Stimulated activated CD8-positive, alpha-beta memory T cell treated with anti-CD3 and anti-CD28 coated beads, Interleukin-12 subunit alpha, Interleukin-12 subunit beta, amount 100 ng/mL, for 1 hour (primary cell): ENCODE measurements at places on chromosomes 4 and X.

DNA sequence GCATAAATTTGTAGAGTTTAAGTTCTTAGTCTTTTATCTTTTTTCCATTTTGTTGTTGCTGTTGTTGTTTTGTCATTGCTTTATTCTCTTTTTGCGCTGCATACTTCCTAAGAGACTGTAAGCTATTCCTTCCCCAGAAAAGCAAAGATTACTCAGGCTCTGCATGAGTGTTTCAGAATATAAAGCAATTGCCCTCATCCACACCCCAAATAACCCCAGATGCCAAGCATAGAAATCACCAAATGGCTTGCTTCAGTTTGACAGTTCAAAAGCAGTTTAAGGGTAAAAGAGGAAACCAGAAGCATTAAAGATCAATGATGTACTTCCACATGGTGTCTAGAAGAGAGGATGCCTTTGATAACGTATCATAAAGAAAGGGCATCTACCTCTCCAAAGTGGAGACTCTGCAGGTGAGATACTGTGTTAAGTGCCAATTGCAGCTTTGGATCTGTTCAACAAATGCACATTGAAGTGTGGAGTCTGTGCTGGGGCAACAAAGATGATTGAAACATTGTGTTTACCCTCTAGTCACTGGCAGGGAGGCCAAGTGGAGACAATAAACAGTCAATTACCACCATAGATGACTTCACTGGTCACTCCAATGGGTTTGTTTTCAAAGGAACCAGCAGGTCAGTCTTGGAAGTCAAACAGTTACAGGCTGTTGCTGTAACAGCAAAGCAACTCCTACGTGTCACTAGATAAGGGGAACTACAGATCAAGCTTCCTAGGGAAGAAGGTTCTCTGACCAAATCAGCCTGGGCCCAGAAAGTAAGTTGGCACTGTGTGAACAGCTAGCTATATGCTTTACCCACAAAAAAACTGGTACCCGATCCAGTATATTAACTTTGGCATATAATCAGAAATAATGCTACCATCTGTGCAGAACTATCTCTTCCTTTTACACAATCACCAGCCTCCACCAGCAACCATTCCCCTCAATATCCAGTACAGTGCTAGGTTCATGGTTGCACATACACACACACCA is 40.6 kb upstream of the IL21 start:
- no peak for DNase-seq

DNA sequence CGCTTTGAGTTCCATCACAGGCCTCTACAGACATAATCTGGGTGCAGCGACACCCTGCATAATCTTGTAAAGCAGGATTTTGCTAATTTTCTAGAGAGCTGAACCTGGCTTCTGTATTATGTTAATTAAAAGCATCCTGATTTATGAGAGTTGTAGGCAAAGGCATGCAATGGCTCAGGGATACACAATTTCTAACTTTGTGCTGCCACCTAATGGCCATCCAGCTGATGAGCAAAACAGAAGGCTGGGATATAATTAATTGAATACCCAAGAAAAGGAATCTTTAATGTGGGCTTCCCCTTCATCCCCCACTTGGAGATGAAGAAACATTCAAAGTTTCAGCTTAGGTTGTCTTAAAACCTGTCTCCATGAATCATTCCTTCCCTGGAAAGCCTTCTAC is 78.1 kb downstream of the BMP15 start:
- DNase-seq: no peak

- no peak for DNase-seq
Measured at GRCh38 chr4:182306792-182307507, 63.7 kb downstream of the TENM3 start.

GRCh38 chr4:4289055-4289454 is 899 bp downstream of the LYAR start:
- no peak for DNase-seq

GRCh38 chr4:20617678-20618396 is 82.4 kb upstream of the PACRGL start:
- DNase-seq: no peak

- no peak for DNase-seq
Measured at GRCh38 chr4:1093391-1094335, 19.7 kb downstream of the RNF212 start.

DNA sequence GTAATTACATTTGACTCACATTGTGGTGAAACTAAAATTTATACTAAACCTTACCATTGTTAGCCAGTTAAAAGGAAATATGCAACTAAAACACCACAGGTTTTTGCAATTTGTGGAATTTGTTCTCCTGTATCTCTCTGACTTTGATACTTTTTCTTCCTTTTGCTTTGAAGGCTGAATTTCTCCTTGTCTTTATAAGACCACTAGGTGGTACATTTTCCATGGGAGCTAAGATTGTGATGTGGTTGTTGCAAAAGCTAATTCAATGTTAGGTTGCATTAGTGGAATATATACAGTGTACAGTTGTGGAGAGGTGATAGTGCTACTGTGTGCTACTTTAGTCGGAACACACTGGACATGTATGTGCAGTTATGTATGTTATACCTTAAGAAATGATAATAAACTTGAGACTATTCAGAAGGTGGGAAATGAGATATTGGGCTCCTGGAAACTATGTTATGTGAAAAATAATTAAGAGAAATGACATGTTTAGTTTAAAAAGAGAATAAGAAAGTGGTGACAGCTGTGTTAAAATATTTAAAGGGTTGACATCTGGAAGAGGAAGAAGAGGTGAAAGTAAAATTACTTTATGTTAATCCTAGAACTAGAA is 70.3 kb downstream of the ARL9 start:
- DNase-seq: no peak

GRCh38 chr4:19301527-19301926 is 950.2 kb upstream of the SLIT2 start:
- DNase-seq: no peak

GRCh38 chrX:99752776-99753175 is 657.3 kb downstream of the PCDH19 start:
- no peak for DNase-seq

DNA sequence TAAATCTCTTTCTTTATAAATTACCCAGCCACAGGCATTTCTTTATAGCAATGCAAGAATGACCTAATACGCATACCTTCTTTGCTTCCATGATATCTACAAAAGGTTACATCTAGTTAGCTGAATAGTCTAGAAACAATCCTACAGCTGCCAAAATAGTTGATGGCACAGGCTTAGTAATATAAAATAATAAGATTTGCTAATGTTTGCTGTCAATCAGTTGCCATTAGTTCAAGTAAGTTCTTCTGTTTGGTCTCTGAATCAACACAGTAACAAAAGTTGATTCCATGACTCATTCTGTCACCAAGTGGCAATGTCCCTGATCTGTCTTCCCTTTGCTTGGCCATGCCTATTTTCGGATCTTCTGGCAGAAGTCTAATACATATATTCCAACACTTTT is 470.2 kb downstream of the SPRY1 start:
- no peak for DNase-seq

DNA sequence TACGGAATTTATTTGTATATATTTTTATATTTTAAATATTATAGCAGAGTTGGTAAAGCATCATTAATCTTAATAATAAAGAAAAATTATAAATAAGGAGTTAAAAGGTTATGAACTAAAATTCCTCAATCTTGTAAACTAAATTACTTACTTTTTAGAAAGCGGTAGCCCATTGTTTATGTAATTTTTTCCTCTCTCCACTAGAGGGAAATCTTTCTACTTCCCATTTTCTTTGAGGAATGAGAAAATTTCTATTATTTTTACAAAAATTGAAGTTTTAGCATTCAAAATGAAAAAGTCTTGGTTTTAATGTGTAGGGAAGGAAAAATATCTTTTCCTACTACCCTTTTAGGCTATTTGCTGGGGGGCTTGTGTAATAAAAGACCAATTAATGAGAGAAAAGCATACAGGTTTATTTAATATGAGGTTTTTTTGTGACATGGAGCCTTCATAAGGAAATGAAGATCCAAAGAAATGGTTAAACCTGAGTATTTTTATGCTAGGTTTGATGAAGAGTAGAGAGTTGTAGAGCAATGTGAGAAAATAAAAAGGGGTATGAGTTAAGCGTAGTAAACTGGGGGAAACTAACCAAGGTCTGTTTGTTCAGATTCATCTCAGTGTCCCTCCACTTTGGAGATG is 68.7 kb upstream of the ADAD1 start:
- DNase-seq: no peak

- no peak for DNase-seq
Measured at GRCh38 chr4:116880625-116881024, 204.8 kb downstream of the TRAM1L1 start.

DNA sequence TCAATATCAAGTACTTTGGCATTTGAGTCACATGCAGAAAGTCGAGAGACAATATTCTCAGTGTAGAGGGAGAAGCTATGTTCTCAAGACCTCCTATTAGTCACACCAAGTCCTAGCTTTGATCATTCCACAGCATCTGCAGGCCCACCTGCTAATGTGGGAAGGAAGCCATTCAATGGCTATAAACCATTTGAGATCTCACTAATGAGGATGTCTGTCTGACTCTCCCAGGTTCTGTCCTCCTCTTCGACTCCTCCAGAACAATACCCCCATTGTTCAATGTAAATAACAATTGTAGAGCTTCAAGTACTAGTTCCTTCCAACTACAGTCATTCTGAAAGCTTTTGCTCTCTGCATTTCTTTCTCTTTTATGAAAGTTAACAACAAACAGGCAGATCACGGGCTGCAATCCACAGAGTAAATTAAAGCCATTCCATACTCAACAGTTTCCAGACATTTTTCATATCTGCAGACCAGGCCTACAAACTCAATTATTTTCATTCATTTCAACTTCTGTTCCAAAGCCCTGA is 140.2 kb upstream of the EDNRA start:
- DNase-seq: no peak

DNA sequence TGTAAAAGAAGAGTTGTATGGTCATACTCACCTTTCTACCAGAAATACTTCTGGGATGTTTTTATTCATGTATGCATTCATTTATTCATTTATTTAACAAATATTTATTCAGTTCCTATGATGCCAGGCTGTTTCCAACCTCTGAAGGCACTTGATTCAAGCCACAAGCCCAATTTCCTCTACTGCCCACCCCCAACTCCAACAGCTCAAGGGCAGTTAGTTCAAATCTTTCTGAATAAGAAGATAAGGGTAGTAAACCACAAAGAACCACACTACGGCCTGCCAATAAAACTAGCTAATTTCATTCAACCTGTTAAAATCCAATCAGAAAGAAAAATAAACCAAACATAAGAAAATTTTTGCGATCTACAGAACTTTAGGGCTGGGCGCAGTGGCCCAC is 31.2 kb downstream of the LRBA start:
- no peak for DNase-seq

DNA sequence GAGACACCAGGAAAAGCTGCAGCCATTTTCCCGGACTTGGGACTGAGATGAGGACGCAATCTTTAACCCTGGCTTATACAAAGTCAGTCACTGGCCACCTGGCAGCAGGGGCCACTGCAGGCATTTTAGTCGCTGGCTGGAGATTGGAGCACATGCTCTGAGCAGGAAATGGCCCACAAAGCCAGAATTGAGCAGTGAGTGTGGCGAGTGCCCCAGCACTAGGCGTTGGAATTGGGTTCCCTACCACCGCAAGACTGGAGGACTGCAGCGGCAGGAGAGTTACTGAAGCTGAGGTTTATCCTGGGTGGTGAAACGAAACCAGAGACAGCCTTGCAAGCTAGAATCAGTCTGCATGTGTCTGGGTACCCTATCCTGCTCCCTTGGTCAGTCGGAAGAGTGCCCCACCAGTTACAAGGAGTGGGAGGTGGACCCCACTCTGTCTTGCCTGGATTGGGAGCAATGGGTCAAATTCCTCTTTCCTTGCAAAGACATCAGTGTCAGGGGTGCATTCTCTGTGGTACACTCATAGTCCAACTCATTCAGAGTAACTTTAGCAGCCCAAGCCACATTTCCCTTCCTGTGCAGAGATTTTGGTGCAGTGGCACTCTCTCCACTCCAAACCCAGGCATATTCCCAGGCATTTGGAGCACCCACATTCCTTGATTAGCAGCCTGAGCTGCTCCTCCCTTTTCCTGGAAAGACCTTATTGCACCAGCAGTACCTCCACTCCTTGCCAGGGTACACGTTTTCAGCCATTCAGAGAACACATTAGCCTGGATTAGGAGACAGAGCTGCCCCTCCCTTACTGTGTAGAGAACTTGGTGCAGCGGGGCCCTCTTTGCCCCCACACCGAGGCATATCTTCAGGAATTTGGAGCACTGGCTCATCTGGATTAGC is 36.7 kb upstream of the PLK4 start:
- DNase-seq: no peak

GRCh38 chrX:118496763-118497079 is 1.1 kb downstream of the DOCK11 start:
- DNase-seq: no peak

DNA sequence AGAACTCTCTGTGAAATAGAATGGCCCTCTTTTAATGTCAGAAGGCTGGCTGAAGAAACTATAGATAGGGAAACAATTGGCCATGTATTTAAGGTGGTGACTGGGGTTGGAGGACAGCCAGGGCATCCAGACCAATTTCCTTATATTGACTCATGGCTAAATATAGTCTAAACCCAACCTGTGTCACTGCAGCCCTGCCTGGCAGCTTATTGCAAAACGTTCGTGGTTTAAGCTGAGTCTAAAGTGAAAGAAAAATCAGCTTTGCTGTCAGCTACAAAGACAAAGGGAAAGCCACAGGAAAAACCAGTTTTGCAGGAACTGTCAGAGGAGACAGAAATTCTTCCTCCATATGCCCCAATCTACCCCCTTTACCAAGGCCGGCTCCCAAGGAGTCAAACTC is 902.8 kb upstream of the NDST4 start:
- no peak for DNase-seq

GRCh38 chr4:30600246-30601017 is 119.7 kb upstream of the PCDH7 start:
- no peak for DNase-seq

DNA sequence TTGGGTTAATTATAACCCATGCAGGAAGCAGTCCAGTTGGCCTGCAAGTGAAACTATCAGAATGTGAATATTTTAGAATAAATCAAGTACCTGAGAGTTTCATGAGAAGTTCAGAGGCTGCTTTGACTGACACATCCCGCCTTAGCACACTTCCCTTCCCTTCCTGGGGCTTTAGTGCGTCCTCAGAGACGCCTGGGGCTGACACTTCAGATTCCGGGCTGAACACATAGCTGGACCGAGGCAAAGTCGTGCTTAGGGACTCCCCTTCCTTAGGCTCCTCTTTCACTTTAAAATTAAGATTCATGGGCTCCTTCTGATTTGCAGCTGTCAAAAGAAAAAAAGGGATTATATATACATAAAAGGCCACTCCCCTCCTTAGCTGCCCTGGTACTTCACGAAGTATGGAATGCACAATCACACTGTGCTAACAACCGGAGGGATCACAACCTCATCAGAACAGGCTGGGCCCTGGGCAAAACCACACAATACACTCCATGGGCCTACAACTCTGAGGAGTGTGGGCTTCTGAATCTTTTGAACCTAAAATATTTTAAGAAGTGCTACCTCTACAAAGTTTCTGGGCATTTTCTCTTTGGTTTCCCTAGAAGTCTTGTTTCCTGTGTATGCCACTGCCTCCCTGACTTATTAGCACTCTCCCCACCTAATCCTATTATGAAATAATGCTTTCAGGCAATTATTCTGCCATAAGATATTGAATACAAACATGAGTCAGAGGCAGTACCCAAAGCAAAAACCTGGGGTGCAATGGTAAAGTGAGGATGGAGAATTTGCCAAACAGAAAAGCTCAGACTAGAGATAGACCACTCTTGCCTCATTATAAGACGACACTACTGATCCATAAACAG is 68.2 kb downstream of the ZNF827 start:
- no peak for DNase-seq

- DNase-seq: no peak
Measured at GRCh38 chr4:124499261-124499660, 213.3 kb downstream of the ANKRD50 start.

- DNase-seq: no peak
Measured at GRCh38 chr4:66849596-66849995, 695.7 kb downstream of the CENPC start.
